ENCODE measurements at places on chromosomes 4 and X.

DNA sequence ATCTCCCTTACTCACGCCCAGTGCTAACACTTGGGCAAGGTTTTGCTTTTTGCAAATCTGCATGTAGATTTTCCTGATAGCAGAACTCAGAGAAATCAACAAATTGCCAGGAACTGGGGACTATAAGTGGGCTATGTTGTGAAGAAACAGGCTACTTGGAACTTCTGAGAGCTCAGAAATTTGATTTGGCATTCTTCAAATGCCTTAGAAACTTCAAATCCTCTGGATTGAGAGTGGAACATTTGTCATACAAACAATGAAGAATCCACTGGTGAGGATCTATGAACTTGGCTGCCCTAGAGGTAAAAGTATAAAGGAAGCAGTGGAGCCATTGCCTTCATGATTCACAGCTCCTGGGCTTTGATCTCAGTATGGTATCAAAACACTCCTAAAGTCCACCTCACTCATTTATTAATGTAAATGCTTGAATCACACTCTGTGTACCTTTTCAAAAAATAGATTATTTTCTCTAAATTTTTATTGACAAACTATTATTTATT is 126.0 kb downstream of the GLRA3 start:
- DNase-seq: no peak

DNA sequence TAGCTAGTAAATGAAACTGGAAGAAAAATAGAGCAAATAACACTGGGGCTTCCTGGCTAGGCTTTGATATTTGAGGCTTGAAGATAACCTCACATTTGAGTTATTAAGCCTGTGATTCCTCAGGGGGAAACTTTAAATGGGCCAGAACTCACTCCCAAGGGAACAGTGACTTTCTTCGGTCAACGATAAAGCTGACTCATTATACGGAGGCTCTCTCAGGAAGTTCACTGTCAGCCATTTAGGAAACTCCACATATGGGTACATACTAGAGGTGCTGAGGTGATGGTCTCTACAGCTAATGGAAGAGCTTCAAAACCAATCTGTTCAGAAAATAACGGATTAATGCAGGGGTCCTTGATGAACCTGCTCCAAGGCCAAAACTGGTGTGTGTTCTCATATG is 120.8 kb downstream of the SH2D1A start:
- no peak for DNase-seq

GRCh38 chr4:173835903-173836302 is 305.9 kb upstream of the HAND2 start:
- DNase-seq: no peak

GRCh38 chrX:128929271-128930057 is 593.8 kb downstream of the SMARCA1 start:
- DNase-seq: peak; percentile 18

DNA sequence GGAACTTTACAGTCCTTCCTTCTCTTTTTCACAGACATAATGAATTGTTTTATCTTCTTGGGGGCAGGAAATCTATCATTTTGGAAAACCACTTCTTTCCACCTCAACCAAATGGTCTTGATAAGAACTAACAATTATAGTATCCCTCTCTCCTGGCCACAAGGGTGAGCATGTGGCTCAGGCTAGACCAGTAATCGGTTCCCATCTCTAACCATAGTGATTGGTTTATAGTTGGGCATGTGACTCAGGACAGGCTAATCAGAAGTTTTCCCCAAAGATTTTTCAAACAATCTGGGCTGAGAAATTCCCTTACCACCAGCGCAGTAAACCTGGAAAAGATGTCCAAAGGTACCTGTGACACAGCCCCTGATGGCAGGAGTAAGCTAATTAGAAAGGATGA is 4.0 kb upstream of the CXorf66 start:
- no peak for DNase-seq

- no peak for DNase-seq
These were observed 8.2 kb downstream of the FHIP1A start for GRCh38 chr4:151417164-151417571.

DNA sequence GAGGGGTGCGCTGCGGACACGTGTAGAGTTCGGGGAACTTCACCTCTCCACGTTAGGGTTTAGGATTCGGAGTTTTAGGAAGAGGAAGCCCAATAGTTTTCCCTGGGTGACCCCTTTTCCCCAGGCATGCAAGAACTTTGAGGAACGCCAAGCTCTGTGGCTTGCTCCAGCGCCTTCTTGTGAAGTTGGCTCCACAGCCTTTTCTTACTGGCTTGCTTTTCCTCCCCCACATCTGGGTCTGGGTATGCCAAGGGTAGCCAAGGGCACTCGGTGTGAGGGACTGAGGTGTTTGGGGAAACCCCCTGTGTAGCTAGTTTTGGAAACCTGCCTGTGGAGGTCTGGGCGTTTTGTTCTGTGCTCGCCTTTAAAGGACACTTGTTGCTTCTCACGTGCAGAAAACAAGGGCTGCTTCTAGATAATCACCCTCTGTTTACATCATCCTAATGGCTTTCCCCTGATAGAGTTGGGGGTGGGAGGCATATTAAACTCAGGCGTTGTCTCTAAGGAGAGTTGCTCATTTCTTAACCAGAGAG is 746 bp downstream of the EDNRA start:
- no peak for DNase-seq

GRCh38 chr4:152091405-152091804 is 330.6 kb upstream of the GATB start:
- no peak for DNase-seq

GRCh38 chr4:30380404-30380998 is 339.7 kb upstream of the PCDH7 start:
- peak; percentile 13 for DNase-seq

DNA sequence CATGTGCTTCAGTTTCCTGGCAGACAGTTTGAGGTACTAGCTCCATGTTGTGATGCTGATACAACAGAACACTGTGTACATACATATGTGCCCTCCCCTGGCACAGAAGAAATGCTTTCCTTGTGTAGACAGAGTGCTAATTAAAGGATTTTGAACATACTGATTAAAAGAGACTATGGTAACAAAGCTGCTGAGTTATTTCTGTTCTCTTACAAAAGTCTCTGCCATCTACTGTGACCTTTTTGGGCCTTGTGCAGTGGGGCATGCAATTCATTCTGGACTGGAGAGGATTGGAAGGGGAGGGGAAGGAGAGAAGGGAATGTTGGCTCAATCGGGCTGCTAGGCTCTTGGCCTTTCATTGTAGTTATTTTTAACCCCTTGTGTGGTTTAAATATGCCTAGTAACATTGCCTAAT is 6.0 kb downstream of the PDLIM5 start:
- peak; percentile 56 for DNase-seq

DNA sequence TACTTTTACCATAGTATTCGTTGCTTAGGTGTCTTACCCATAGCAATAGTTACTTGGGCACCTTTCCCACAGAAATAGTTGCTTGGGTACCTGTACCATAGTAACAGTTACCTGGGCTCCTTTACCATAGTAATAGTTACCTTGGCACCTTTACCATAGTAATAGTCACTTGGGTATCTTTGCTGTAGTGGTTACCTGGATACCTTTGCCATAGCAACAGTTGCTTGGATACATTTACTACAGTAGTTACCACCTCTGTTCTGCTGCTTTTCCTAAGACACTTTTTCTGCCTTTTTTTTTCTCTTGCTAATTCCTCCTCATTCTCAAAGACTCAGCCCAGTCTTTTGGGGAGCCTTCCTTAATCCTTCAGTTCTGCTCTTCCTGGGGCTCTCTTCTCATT is 272.8 kb upstream of the PUDP start:
- no peak for DNase-seq

DNA sequence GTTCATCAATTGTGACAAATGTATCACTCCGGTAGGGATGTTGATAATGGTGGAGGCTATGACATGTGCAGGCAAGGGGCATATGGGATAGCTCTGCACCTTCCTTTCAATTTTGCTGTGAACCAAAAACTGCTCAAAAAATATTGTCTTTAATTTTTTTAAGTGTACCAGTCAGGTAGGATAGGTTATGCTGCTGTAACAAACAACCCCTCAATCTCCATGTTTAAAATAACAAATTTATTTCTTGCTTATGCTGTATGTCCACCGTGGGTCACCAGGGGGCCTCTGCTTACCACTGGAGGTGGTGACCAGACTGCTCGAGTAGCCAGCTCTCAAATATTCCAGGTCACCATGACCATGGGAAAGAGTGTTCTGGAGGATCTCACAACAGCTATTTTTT is 23.4 kb upstream of the MSX1 start:
- DNase-seq: no peak

GRCh38 chr4:160403081-160403480 is 1300.2 kb downstream of the RAPGEF2 start:
- no peak for DNase-seq

GRCh38 chrX:22338740-22339139 is 66.0 kb downstream of the CBLL2 start:
- no peak for DNase-seq

DNA sequence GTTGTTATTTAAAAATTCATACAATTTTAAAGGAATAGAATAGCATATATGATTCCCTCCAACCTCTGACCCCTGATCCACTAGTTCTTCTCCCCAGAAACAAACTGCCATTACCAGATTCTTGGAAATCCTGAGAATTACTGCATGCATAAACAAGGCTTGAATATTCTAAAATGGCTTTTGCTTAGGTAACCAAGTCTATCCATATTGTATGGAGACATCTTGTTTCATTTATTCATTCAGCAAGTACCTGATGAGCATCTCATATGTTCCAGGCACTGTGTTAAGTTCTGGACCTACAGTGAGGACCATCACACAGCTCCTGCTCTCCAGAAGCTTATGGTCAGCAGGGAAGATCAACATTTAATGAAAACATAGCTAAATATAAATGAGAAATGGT is 49.4 kb downstream of the TMEM164 start:
- DNase-seq: no peak

GRCh38 chr4:116531870-116532269 is 553.5 kb downstream of the TRAM1L1 start:
- DNase-seq: no peak

DNA sequence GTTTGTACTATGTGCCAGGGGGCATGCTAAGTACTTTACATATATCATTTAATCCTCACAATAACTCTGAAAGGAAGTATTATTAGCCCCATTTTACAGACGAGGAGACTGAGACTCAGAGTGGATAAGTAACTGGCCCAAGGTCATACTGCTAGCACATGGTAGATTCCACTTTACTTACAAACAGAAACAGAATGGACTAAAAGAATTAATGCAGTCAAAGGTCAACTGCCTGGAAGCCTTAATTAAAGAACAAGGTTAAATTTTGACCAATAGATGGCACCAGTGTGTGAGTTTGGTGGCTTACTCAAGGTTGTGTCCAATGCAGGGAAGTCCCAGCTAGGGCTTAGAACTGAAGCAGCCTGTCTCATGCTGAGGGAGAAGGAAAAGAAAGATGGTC is 4.7 kb downstream of the RIPPLY1 start:
- peak; percentile 3 for DNase-seq

DNA sequence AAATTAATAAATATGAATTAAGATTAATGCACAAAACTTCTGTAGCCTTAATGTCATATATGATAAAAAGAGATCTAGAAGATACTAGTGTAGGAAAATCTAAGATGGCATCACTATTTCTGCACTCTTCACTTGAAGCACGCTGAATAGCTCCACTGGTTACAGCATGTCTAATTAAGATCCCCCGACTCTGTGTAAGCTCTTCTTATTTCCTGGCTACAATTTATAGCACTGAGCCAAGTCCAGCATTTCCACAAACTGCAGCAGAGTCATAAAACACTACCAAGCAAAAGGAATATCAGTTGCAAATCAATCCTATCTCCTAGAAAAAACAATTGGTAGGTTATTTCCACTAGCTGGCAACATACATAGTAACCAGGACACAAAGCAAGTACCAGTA is 1.3 kb upstream of the CCNA2 start:
- no peak for DNase-seq

DNA sequence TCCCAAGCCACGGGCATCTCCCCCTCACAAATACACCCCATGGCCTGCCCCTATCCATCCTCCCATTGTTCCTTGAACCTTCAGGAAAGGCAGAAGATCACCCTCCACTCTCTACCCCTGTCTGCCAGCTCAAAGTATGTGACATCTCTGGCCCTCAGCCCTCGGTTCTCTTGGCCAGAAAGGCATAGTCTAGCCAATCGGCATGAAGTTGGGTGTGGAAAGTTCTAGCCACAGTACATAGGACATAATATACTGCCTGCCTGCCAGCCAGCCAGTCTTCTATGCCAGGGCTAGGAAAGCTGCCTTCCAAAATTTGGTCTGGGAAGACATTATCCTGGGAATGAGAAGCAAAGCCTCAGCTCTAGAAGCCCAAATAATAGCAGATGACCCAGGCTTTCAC is 3.2 kb upstream of the PLP1 start:
- DNase-seq: no peak

DNA sequence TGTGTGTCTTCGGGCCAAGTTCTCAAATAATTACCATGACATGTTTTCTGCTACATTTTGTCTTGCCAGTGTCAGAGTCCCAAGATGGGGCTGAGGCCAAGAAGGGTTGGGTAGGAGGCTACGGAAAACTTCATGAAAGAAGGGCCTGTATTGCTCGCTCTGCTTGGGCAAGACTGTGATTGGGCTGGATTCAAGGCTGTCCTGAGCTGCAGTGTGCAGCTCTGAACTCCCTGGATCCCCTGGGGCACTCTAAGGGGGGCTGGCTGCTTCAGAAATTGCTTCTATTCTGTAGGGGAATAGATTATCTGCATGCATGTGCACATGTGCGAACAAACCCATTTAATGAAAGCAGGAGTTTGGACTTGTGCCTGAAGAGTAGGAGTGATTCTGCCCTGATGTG is 13.6 kb downstream of the TSPAN6 start:
- no peak for DNase-seq

GRCh38 chrX:105618393-105619101 is 203.8 kb upstream of the NRK start:
- no peak for DNase-seq
